NCI-H187 treated with DMSO at 0.1 percent for 48 hours (cell line): ENCODE measurements at places on chromosomes 11 and 22.

DNA sequence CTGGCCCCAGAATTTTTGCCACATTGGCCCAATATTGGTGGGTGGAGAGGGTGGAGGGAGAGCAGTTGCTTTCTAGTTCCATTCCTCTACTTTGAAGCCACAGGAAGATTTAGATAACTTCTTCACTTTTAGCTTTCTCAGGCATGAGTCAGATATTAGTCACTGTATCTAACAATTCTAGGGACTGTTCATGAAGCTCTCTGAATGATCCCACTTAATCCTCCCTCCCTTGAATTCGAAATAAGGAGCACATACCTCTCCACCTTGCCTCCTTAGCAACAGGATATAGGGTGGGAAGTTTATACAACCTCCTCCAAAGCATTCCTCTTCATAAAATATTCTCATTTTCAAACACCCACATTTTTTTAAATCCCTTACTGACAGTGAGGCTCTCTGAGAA, 13.5 kb downstream of the FSHB start:
- DNase-seq, result no peak

- no peak for DNase-seq
Observed at GRCh38 chr11:66918741-66919140, 39.4 kb downstream of the PC start.

DNA sequence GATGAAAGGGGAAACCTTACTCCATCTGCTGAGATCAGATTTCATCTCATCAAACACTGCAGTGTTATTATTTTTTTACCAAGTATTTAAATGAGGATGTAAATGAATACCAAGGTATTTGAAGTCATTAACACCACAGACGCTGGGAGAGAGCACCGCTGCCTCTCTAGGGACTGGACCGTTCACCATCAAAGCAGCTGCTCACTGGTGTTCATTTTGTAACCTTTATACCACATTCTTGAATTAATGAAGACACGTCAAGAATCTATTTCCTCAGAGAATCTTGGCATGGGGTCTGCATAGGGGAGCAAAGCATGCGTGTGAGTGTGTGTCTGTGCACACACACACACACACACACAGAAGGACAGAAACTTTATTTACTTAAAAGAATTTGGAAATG, 15.6 kb downstream of the SIAE start:
- DNase-seq, result no peak

DNA sequence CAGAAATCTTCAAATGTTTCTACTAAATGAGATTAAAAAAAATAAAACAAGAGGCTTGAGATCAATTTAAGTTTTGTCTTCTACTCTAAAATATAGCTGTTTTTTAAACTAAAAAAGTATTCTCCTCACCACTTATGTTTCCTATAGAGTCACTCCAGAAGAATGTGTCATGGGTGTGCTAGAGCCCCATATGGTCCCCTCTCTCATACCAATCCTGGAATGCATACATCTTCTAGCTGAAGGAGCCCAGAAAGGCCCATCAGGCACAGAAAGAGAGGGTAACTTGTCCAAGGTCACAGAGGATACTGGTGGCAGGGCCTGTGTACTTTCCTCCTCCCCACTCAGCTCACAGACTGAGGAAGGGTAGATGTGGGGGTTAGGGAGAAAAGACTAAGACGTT, 34.4 kb downstream of the RELT start:
- DNase-seq, result no peak

DNA sequence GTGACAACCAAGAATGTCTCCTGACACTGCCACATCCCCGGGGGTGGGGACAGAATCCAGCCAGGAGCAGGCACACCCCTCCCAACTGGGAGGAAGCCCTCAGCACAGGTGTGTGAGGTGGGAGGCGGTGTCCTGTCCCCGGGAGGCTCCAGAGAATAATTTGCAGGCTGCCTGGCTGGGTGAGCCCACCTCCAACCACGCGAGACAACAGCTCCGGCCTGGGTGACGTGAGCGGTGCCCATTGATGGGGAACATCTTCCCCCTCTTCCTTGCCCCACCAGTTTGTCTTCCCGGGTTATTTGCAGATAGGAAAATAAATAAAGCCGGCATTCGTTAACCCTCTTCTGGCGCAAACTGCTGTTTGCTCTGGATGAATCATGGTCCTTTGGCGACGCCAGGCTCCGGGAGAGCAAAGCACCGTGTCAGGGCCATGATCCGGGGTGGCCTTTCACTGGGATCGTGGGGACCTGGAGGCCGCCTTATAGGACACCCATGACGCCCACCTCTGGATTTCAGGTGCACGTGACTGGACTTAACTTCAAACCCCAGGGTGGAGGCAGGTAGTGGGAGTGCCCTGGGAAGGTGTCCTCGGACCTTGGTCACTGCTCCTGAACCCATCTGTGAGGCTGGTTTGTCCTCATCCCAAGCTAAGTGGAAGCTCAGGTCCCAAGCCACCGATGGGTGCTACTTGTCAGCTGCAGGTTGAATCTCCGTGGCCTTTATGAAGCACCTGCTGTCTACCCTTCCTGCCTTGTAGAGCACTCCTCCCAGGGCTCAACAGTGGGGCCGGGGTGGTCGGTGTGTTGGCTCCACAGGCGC, 13.9 kb downstream of the CCND1 start:
- DNase-seq, result no peak

GRCh38 chr11:15905366-15906104, 450.8 kb downstream of the SOX6 start:
- DNase-seq, result no peak

GRCh38 chr11:119886667-119887230, 157.7 kb upstream of the NECTIN1 start:
- DNase-seq, result no peak

DNA sequence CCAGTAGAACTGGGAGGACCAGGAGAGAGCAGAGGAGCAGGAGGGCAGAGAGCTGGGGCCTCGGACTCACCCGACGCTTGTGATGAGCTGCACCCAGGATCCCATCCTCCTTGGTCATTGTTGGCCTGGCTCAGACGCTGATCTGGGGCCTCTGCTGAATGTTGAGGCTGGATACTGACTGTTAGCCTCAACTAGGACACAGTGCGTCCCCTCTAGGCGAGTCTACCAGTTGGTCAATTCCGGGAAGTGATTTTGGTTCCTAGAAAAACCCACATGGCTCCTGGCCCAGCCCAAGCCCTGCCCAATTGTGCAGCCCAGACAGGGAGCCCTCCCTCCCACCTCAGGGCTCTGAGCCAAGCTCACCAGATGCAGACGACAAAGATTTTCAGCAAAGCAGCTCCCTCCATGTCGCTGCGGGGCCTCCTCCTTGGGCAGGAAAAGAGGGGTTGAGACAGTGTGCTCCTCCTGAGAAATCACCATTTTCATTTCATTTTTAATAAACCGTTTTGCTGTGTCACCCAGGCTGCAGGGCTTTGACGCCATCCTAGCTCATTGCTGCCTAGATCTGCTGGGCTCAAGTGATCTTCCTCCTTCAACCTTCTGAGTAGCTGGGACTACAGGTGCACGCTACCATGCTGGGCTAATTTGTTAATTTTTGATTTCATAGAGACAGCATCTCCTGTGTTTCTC, at the start of gene APOL4:
Gene APOL4, minus strand, starts transcription at position 180 of the 690 bp plus-strand sequence. Its CDS starts 75 bp downstream, at position 105.
- no peak for DNase-seq

GRCh38 chr11:121757480-121758125, 304.8 kb upstream of the SORL1-AS1 start:
- no peak for DNase-seq

GRCh38 chr11:69859275-69859934, 40.2 kb upstream of the FGF3 start:
- no peak for DNase-seq

DNA sequence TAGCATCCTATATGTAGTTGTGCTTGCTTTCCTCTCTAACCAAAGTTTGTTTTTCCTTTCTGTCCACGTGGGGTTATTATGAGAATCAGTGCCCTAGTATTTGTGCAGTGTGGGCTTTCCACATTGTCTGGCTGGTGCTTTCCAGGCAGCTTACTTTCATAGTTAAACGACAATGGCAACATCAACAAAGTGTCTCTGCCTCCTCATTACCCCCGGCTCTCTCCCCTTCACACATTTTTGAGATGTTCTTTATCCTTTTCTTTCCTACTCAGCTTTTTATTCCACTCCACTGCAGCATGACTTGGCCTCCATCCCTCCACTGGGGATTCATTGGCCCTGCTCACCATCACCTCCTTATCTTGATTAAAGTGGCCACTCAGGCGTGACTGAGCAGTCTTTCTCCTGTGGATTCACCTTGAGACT, 19.1 kb downstream of the SPECC1L start:
- no peak for DNase-seq

- DNase-seq, result no peak
Observed at GRCh38 chr11:110894224-110894623, 182.0 kb upstream of the ARHGAP20 start.

DNA sequence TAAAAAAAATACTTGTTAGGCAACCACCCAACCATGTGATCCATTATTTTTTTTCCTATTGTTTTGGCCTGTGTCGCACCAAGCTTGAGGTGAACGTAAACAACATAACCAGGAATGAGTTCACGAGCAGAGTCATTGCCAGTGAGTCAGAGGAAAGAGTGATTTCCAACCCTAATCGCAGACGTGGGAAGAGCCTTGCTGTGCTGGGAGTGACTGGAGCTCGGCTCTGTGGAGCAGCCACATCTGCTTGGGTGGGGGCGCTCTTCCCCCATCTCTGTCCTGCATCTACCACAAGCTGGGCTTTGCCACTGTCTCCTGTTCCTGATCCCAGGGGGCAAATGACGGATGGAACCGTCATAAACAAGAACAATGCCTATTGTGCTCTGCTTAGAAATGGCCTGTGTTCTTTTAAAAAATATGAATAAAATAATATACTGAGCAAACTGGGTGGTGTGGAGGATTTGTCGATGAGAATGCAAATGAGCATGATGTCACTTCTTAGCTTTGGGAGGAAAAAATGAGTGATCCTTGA, 210.0 kb downstream of the KIRREL3 start:
- DNase-seq, result no peak
